ENCODE measurements at places on chromosomes 12 and 14.
A peak's percentile ranks its signal among the peaks of the same experiment; 100 is the strongest.

DNA sequence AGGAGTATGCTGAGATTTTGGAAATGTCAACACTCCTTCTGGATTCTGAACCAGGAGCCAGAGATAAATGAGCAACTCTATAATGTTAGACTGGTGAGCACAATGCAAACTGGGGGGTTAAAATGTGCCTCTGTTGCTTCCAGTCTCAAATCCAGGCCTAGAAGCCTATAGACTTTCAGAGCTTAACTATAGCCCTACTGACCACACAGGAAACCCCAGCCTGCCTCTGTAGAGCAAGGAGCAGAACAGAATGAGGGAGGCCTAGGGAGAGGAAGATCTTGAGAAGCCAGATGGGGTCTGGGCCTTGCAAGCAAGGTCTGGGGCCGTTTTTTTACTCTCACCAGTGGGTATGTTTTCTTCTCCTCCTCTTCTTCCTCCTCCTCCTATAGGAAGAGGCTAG lies 225.4 kb upstream of the KITLG start:
- no peak for DNase-seq

- no peak for DNase-seq
Observed at GRCh38 chr12:25972783-25973182, 14.3 kb downstream of the RASSF8 start.

DNA sequence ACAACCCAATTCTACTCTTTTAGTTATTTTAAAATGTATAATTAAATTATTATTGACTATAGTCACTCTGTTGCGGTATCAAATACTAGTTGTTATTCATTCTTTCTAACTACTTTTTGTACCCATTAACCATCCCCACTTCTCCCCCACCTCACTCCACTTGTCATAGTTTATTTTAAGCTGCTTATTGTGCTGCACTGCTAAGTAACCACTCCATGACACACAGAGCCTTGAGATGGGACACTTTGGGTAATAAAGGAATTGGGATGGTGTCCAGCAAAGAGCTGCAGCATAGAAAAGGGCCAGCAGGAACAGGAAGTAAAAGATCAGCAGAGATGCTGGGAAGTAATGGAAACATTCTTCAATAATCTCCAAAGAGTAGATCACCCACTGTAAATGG lies 123.0 kb downstream of the RPS29 start:
- no peak for DNase-seq

DNA sequence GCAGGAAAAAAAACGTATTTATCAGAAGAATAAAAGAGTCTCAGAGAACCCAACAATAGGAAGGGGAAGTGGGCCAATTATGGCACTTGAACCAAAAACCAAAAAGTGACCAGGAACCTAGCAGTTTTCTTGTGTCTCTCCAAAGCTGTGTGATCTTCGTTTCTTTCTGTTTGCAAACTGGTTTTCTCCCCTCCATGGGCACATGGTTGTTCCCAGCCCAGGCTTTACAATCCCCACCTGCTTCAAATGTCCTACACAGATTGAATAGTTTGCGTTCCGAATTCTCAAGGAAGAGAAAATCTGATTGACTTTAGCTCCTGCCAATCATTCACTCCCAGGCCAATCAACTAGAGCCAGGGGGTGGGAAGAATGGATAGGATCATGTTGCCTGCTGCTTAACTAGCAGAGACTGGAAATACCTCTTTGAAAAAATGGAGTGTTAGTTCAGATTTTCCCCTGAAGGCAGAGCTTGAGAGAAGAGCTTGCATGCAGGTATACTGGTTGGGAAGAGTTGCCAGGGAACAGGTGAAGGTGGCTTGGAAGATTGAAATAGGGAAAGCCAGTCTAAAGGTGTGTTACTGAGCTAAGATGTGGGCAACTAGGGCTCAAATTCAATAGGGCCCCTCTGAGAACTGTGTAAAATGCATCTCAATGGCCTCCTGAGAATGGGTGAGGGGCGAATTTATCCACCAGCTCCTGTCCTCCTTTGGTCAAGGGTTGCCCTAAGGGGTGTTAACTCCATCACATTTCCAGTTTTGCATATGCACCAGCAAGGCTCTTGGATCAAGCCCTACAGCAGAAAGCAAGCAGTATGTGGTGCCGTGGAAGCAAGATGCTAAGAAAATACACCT lies 106.4 kb upstream of the SRRM4 start:
- peak; percentile 63 for DNase-seq

GRCh38 chr12:102504871-102505270 lies 24.5 kb upstream of the IGF1 start:
- DNase-seq = no peak

DNA sequence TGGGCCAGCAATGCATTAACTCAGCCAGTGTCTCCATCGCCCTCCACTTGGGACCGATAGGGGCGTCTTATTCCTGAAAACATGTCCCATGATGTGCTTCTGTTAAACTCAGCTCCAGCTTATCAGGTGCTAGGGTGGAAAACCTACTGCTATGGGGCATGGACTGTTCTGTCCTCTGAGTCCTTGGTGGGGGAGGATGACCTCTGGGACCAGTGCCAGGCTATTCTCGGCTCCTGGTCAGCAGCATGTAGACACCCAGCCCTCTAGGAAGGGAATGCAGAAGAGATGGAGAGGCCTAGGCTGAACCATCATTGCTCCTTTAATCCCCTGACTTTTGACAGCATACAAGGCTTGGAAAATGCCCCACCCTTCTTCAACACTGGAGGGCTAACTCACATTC lies 486.2 kb downstream of the MED13L start:
- DNase-seq = no peak

DNA sequence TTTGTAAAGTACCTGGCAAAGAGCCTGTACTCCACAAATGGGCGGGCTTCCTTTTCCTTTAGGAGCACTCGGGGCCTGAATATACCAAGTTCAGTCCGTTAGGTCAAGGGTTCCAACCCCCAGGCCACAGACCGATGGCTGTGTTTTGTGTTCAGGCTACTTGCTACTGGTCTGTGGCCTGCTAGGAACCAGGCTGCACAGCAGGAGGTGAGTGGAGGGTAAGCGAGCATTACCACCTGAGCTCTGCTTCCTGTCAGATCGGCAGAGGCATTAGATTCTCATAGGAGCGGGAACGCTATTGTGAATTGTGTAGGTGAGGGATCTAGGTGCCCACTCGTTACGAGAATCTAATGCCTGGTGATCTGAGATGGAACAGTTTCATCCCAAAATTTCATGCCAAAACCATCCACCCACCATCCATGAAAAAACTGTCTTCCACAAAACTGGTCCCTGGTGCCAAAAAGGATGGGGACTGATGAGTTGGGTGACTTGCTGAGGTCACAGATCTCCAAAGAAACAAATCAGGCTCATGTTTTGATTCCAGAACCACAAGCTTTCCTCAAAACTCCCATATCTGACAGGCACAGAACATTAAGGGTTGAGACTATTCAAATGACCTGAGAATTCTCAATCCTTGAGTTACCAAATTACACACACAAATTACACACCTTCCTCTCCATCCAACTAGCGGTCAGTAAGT lies 4.2 kb downstream of the CSRP2 start:
- no peak for DNase-seq

DNA sequence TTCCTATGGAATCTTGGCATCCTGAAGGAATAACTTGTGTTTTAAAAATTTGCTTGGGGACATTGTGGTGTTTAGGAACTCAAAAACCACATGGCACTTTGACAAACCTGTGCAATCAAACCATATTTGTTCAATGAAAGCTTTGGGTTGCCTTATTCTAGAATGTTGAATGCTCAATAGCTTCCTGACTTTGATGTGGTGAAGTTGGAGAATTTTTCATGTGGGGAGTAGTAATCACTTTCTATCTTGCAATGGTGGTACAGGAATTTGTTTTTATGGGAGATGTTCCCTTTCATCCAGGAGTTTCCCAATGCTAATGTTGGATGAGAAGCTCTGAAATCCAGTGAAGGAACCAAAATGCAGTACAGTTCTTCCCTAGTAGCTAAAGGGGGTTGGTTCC lies 42.2 kb upstream of the LDHB start:
- no peak for DNase-seq

- no peak for DNase-seq
Observed at GRCh38 chr12:96425951-96426350, 25.7 kb upstream of the CDK17 start.

DNA sequence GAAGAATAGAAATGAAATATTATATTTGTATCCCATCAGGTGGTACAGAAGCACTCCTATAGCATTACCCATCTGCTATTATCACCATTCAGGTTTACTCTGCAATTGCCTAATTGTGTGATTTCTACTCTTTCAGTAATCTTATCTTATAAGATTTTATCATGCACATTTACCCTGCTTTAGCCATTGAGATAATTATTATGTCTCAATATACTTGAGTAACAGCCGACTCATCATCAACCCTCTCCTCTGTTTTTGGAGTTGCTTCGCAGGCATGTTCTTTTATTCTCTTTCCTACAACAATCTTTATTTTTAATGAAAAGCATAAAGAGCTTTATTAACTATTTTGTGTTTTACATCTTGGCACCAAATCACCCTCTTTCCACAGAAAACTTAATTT lies 419.9 kb downstream of the LRIG3 start:
- DNase-seq = no peak

GRCh38 chr14:104254735-104255400 lies 116.5 kb downstream of the KIF26A start:
- DNase-seq = no peak

DNA sequence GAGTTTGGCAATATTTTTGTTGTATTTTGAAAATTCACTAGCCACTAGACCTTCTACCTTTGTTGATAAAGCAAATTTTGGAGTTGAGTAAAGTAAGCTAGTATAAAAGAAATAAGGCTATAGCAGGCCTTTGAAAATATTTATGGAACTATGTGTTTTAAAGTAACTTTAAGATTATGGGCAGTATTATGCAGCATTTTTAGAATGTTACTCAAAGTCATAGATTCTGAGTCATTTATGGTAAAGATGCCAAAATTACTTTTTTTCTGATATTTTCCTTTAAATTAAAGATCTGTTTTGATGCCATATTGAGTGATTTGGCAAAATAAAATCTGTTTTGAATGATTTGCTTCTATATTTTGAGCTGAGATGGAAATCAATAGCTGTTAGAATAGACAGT lies 57.2 kb downstream of the SYNE2 start:
- no peak for DNase-seq

- no peak for DNase-seq
Observed at GRCh38 chr12:49019120-49019430, 499 bp upstream of the PRKAG1 start.

- no peak for DNase-seq
Observed at GRCh38 chr12:13725049-13725448, 256.4 kb downstream of the GRIN2B start.

GRCh38 chr14:53744857-53745256 lies 211.8 kb downstream of the BMP4 start:
- DNase-seq = no peak

GRCh38 chr14:85463512-85463911 lies 66.4 kb upstream of the FLRT2 start:
- DNase-seq = peak; percentile 40

DNA sequence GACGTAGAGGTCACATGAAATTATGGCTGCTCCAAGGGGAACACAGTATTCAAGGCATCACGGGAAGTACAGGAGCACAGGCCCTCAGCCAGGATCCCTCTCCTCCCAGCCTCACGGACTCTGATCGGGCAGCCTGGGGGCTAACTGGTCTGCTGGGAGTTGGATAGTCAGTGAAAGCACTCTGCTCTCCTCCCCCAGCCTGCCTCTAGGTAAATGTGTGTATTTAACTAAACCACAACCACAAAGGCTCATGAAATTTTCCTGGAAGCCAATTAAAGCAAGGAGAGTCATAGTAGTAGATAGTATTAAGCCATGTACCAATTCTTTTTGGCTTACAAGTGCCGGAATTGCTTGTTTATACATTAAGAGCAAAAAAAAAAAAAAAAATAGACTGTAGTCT lies 254.3 kb downstream of the MSRB3 start:
- no peak for DNase-seq

DNA sequence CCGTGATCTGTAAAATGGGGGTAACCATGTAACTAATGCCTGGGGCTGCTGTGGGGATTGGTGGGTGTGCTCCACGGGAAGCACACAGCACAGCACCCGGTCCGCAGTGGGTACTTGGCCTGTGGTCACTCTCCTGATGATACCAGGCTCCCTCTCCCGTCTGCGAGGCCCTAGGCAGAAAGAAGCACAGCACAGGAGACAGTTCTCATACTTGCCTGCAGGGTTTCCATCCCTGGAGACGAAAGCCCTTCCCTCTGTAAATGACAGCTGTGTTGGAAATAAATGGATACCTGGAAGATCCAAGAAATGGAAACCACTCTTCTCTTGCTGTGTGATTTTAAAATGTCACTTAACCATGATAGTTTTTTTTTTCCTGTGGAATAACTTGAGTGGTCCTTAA lies 7.9 kb upstream of the PRMT8 start:
- peak; percentile 72 for DNase-seq

DNA sequence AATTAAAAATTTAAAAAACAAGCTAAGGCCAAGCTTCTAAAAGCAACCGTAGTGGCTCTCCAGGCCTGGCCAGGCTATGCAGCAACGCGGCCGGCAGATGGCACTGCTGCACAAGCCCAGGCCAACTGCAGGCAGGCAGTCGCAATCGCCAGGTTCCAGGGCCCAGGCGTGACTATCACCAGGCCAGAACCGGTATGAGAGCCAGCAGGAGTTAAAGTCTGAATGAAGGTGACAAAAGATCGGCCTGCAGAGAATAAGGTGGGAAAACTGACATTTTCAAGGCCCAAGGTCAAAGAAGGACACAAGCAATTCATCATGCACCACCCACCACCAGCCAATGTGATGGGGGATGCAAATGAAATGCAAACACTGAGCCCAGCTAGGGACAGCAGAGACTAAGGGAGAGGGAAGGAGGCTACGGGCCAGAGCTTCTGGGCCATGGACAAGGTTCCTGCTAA lies 43.6 kb upstream of the ANO2 start:
- peak; percentile 50 for DNase-seq

All from NCI-H187 (cell line).